ENCODE measurements at places on chromosomes 1 and 21. TPM values are rescaled to one million over a fixed set of nuclear protein-coding genes. Genes with fewer than 3 reads are reported as not detected.

The RLF gene
- 24.7 TPM for total RNA-seq

DNA sequence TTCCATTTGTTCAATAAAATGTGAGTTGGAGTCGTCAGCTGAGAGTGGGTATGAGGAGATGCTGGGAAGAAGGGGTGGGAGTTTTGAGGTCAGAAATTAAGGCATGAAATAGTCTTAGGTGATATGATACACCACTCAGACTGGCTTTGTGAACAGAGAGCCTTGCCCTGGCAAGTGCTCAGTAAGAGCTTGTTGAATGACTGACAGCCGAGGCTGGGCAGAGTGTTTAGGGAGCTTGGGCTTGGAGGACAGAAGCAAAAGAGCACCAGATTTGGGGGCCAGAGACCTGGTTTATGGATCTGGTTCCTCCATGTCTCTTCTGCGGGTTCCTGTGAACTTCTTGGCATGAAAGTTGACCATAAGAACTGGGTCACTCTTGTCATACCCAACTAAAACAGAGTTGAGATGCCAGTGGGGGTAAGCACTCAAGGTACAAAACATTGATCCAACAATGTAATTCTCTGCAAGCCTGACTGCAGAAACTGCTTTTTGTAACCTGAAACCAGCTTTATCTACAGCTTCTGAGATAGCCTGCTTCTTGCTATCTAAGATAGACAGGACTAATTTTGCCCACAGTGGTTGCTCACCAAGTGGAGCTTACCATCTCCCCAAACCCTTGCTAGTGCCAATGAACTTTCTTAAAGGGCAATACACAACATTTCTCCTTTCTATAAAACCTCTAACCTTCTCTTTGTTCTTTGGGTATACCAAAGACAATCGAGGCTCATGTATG, 126.4 kb downstream of the TENT5C start:
- no peak for DNase-seq
- H3K27ac ChIP-seq, result no peak overlapping the region
- H3K4me1 ChIP-seq, result peaks cover 7% of the 10 kb centered on the region
- H3K27me3 ChIP-seq, result no peaks in the 10 kb centered on the region
- no peak overlapping the region for H3K4me3 ChIP-seq
- H3K36me3 ChIP-seq, result peaks cover 2% of the 10 kb centered on the region

The CRABP2 gene
- total RNA-seq, result 4.5 TPM

DNA sequence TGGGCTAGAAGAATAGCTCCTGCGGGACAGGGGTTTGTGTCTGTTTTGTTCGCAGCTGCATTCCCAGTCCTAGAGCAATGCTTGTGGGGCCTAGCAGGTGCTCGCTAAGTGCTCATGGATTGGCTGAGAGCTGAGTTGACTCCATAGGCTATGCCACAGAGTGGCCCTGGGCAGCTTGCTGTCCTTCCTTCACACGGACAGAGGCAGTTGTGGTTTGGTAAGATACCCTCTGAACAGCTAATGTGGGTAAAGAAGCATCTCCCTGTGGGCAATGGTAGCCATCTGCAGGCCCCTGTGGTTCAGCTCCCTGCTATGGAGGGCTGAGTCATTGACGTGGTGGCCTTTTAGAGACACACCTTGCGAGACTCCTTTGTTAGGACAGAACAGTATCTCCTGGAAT, 23.5 kb upstream of the LBR start:
- H3K36me3 ChIP-seq, result no peaks in the 10 kb centered on the region
- DNase-seq, result no peak
- H3K4me1 ChIP-seq, result peaks cover 20% of the 10 kb centered on the region
- H3K4me3 ChIP-seq, result no peak overlapping the region

The OR2T29 gene
- not detected for total RNA-seq

GRCh38 chr1:11882814-11883538, 24.2 kb upstream of the NPPB start:
- H3K27ac ChIP-seq, result no peak overlapping the region
- peaks cover 36% of the 10 kb centered on the region for H3K27me3 ChIP-seq
- no peak overlapping the region for H3K4me3 ChIP-seq
- no peak for DNase-seq

The RIT1 gene
- 47.8 TPM for total RNA-seq

GRCh38 chr1:158607296-158607695, 2.2 kb downstream of the OR10Z1 start:
- H3K36me3 ChIP-seq, result no peaks in the 10 kb centered on the region
- peaks cover 5% of the 10 kb centered on the region for H3K27me3 ChIP-seq
- H3K4me3 ChIP-seq, result no peak overlapping the region
- DNase-seq, result no peak
- no peaks in the 10 kb centered on the region for H3K4me1 ChIP-seq

DNA sequence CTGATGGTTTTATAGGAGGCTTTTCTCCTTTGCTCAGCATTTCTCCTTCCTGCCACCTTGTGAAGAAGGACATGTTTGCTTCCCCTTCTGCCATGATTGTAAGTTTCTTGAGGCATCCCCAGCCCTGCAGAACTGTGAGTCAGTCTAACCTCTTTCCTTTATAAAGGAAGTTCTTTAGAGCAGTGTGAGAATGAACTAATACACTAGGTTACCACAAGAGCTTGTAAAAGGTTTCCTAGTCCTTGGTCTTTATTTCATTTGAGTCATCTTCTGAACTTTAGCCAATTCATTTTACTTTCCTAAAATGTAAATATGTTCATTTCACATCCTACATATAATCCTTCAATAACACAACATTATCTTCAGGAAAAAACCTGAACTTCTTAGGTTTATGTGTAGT, 365.3 kb downstream of the HHIPL2 start:
- no peaks in the 10 kb centered on the region for H3K4me1 ChIP-seq
- H3K4me3 ChIP-seq, result no peak overlapping the region
- no peak for DNase-seq
- no peaks in the 10 kb centered on the region for H3K27me3 ChIP-seq
- no peak overlapping the region for H3K27ac ChIP-seq

DNA sequence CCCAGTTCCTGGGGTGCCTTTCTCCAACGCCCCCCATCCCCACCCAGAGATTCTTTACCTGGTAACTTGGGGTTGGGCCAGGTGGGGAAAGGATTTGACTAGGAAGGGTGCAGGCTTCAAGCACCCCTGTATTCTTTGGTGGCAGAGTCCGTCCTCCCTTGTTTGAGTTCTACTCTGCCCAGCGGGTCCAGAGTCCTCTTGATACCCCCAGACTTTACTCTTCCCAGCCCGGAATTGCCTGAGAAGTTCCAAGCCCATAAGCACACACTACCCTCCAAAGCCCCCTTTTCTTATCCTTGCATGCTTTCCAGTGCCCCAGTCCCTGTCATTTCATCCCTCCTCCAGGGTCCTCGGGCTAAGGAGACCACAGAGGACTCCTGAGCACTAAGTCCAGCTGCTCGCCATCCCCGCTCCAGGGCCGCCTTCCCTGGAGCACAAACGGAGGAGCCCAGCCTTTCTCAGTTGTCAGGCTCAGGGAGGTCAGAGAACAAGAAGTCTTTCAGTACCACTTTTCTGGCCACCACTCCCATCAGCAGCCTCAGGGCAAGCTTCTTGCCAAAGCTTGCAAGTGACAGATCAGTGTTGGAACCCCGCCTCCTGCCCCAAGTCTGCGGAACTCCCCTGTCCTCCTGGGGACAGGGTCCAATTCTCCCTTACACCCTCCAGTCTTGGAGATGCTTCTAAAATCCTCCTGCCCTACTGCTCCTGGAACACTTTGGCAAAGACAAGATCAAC, 12.2 kb downstream of the SLC45A3 start:
- DNase-seq, result no peak
- no peaks in the 10 kb centered on the region for H3K36me3 ChIP-seq

GRCh38 chr1:192810253-192810880, 1.5 kb downstream of the RGS2 start:
- H3K27ac ChIP-seq, result peak overlapping the region; percentile 97
- no peaks in the 10 kb centered on the region for H3K27me3 ChIP-seq
- no peak for DNase-seq
- peak overlapping the region; percentile 99 for H3K4me3 ChIP-seq
- peaks cover 30% of the 10 kb centered on the region for H3K4me1 ChIP-seq

The PODN gene
- not detected for total RNA-seq

GRCh38 chr1:7575041-7575400, 196.1 kb upstream of the VAMP3 start:
- H3K4me1 ChIP-seq, result no peaks in the 10 kb centered on the region
- no peak overlapping the region for H3K4me3 ChIP-seq
- H3K27me3 ChIP-seq, result peaks cover 18% of the 10 kb centered on the region
- no peak for DNase-seq

GRCh38 chr1:36789535-36789934, 244.8 kb downstream of the GRIK3 start:
- H3K4me3 ChIP-seq, result no peak overlapping the region
- DNase-seq, result no peak
- peaks cover 69% of the 10 kb centered on the region for H3K27me3 ChIP-seq
- no peak overlapping the region for H3K27ac ChIP-seq

DNA sequence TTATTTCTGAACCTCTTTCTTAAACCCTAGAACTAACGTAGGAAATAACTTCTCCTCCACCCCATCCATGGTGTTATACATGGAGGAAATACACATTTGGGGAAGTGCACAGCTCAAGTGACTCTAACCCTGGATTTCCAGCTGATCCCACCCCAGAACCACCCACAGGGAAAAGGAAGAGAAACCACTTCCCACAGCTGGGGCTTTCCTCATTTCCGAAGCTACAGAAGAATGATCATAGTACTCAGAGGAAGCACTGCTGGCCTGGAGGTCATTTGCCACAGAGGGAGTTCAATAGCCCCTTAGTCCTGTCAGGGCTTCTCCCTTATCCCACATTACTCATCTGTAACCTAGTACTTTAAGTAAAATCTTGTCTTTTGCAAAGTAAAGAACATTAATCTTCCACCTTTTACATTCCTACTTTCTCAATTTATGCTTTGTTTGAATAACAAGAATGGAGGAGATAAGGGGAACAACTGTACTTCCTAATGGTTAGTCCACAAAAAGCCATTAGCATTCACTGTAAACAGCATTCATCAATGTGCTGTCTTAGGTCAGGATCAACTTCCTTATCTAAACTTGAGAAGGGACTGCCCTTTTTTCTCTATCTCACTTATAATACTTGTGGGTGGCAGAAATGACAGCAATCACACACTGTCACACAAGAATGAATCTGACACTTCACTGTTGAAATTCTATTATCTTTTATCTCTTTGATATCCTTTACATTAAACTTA, 63.0 kb upstream of the RGS1 start:
- peaks cover 6% of the 10 kb centered on the region for H3K27me3 ChIP-seq
- H3K36me3 ChIP-seq, result no peaks in the 10 kb centered on the region
- no peak for DNase-seq
- peak overlapping the region; percentile 83 for H3K27ac ChIP-seq

DNA sequence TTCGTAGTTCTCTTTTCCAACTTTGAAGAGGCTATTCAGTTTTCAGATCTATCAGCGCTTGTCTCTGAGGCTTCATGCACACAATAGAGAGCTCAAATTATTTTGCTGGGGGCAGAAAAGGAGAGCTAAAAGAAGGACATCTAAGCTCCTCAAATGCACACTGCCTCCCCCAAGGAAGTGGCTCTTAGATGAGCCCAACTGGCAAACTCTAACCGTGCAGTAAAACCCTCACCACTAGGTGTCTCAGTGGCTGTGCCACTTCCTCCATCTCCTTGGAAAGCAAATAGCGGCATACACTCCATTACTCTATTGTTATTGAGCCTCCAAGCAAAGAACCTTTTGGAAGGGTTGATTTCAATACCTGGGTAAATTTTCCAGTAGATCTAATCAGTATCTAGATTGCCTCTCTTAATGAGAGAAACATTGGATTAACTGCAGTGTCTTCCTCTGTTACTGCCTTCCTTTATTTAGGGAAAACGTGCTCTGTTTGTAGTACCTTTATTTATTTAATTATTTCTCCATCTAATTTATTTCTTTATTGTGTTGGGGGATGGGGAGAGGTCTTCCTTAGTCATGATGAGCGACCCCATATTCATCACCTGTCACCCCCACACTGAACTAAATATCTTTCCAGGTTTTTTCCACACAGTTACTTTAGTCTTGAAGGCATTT, 9.2 kb upstream of the SFPQ start:
- no peak overlapping the region for H3K27ac ChIP-seq
- no peaks in the 10 kb centered on the region for H3K36me3 ChIP-seq
- H3K27me3 ChIP-seq, result peaks cover 9% of the 10 kb centered on the region
- H3K4me1 ChIP-seq, result peaks cover 12% of the 10 kb centered on the region

- no peak for DNase-seq
- H3K36me3 ChIP-seq, result no peaks in the 10 kb centered on the region
- H3K27ac ChIP-seq, result no peak overlapping the region
- peaks cover 42% of the 10 kb centered on the region for H3K27me3 ChIP-seq
- no peak overlapping the region for H3K4me3 ChIP-seq
- peaks cover 2% of the 10 kb centered on the region for H3K4me1 ChIP-seq
These were observed 295.0 kb downstream of the OMA1 start for GRCh38 chr1:58251430-58252073.

- peaks cover 2% of the 10 kb centered on the region for H3K36me3 ChIP-seq
- H3K4me3 ChIP-seq, result no peak overlapping the region
- H3K27ac ChIP-seq, result no peak overlapping the region
- peaks cover 5% of the 10 kb centered on the region for H3K4me1 ChIP-seq
These were observed 103.2 kb upstream of the JUN start for GRCh38 chr1:58887059-58887458.

The PROX1 gene
- total RNA-seq, result not detected

The DNM3 gene
- 22.5 TPM for total RNA-seq

GRCh38 chr1:20169932-20170331, 16.0 kb upstream of the UBXN10 start:
- no peaks in the 10 kb centered on the region for H3K27me3 ChIP-seq
- H3K4me3 ChIP-seq, result no peak overlapping the region
- DNase-seq, result no peak
- H3K4me1 ChIP-seq, result peaks cover 16% of the 10 kb centered on the region
- peaks cover 2% of the 10 kb centered on the region for H3K36me3 ChIP-seq
- H3K27ac ChIP-seq, result no peak overlapping the region

The NR1I3 gene
- not detected for total RNA-seq

The KCNT2 gene
- 1.1 TPM for total RNA-seq

GRCh38 chr21:35984654-35985361, 75.5 kb downstream of the SETD4 start:
- DNase-seq, result no peak
- H3K4me3 ChIP-seq, result no peak overlapping the region
- peaks cover 46% of the 10 kb centered on the region for H3K27me3 ChIP-seq
- H3K4me1 ChIP-seq, result no peaks in the 10 kb centered on the region

GRCh38 chr1:58524353-58524945, 22.1 kb downstream of the OMA1 start:
- no peak overlapping the region for H3K27ac ChIP-seq
- H3K4me3 ChIP-seq, result no peak overlapping the region
- H3K36me3 ChIP-seq, result peaks cover 8% of the 10 kb centered on the region

The LHX4 gene
- not detected for total RNA-seq

DNA sequence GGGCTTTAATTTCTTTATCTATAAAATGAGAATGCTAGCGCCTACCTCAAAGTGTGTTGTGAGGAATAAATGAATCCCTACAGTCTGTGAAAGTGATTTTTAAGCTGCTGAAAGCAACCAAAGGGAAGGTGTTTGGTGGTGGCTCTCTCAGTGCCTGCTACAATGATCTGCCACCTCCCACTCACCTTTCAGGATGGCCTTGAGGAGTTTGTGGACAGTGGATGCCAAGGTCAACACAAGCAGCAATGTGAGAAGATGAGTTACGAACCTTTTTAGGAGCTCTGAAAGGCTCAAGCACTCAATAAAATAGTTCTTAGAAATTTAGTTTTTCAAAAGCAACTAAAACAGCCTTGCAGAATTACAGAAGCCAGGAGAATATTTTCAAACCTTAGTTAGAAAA, 176.6 kb upstream of the DPT start:
- H3K27ac ChIP-seq, result no peak overlapping the region
- DNase-seq, result no peak
- no peak overlapping the region for H3K4me3 ChIP-seq
- H3K36me3 ChIP-seq, result no peaks in the 10 kb centered on the region
- peaks cover 14% of the 10 kb centered on the region for H3K27me3 ChIP-seq
- no peaks in the 10 kb centered on the region for H3K4me1 ChIP-seq

Data from T-helper 17 cell (primary cell).